Stimulated activated CD8-positive, alpha-beta memory T cell treated with anti-CD3 and anti-CD28 coated beads, Interleukin-4, amount 100 ng/mL, for 1 hour (primary cell): ENCODE measurements at places on chromosomes 7 and 10.

GRCh38 chr10:7337431-7338171 is 73.2 kb downstream of the SFMBT2 start:
- no peak for DNase-seq

- no peak for DNase-seq
These were observed 3.9 kb upstream of the INA start for GRCh38 chr10:103273041-103273441.

GRCh38 chr10:93236393-93237040 is 162.8 kb downstream of the CYP26A1 start:
- no peak for DNase-seq

GRCh38 chr7:122384528-122384927 is 80.0 kb upstream of the FEZF1 start:
- no peak for DNase-seq

GRCh38 chr7:25134358-25135010 is 9.4 kb upstream of the CYCS start:
- DNase-seq: no peak

GRCh38 chr10:77969114-77969513 is 42.6 kb upstream of the DLG5 start:
- no peak for DNase-seq

DNA sequence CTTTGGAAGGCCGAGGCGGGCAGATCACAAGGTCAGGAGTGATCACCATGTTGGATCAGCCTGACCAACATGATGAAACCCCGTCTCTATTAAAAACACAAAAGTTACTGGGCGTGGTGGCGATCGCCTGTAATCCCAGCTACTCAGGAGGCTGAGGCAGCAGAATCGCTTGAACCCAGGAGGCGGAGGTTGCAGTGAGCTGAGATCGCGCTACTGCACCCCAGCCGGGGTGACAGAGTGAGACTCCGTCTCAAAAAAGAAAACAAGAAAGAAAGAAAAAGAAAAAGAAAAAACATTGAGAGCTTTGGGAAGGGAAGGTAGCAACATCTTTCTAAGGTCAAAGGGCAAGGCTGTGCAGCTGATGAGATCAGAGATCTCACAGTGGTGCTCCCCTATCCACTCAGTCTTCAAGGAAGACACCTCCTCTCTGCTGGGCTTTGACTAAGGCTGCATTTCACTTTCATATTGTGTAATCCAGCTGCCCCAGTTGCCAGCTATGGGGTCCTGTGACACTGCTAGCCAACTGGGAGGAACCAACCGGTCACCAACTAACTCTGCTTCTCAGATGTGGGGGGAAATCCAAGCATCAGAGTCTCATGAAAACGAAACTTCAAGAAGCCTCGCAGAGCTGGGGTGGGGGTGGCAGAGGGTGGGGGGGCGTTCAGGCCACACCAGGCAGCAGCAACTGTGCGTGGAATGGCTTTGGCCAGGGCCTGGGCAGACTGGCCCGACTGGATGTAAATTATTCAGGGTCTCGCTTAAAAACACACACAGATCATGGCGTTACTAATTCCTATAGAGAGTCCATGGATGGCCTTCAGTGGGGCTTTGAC is 1.5 kb downstream of the IL15RA start:
- DNase-seq: no peak

DNA sequence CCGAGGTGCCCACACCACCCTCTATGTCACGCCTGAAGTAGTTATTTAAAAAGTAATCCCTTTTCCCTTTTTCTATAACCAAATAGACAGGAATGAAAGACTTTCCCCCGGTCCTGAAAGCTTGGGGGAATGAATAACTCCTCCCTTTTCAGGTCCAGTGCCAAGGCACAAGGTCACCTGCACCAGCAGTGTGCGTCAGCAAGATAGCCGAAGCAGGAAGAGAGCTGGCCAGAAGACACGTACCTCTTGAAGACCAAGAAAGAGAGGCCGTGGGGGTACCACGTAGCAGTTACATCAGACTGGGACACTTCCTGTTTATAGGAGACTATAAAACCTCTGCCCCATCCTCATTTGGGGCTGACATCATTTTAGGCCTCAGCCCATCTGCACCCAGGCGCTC is 10.7 kb upstream of the AKR1B1 start:
- no peak for DNase-seq

DNA sequence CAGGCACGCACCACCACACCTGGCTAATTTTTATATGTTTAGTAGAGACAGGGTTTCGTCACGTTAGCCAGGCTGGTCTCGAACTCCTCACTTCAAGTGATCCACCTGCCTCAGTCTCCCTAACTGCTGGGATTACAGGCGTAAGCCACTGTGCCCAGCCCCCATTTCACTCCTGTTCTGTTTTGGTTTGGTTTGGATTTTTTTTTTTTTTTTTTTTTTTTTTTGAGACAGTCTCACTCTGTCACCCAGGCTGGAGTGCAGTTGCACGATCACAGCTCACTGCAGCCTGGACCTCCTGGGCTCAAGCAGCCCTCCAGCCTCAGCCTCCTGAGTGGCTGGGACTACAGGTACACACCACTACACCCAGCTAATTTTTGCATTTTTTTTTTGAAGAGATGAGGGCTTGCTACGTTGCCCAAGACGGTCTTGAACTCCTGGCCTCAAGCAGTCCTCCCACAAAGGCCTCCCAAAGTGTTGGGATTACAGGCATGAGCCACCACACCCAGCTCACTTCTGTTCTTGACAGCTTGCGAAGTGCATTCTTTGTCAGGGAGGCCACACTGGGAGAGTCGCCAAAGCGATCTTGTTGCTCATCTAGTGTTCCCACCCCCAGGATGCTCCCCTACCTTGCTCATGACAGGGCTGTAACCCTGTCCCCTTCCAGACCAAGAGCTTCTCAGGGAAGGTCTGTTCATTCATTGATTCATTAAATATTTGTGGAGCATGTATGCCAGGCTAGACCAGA is 229.1 kb downstream of the CUX1 start:
- DNase-seq: no peak

DNA sequence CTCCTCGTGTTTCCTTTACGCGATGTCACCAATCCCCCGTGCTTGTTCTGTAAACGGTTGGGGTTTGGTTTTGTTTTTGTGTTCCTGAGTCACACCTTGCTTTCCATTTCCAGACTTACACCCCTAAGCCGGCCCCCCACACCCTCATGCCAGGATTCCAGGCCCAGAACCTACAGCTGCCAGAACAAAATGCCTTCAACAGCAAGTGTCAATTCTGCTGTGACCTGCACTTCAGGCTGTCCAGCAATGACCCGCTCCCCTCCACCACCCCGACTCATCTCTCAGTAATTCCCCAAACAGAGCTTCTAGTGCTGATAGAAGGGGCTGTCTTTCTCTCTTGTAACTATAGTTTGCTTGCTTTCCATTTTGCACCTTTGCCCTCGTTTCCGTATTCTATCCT is 722.1 kb upstream of the CELF2 start:
- DNase-seq: no peak

- DNase-seq: no peak
These were observed at the start of gene EBF3 for GRCh38 chr10:129963641-129964501. Gene EBF3 (minus strand): TSS chr10:129964274. CDS start chr10:129963768, 506 bp downstream.

GRCh38 chr7:25862261-25863004 is 289.6 kb upstream of the NFE2L3 start:
- peak; percentile 21 for DNase-seq

DNA sequence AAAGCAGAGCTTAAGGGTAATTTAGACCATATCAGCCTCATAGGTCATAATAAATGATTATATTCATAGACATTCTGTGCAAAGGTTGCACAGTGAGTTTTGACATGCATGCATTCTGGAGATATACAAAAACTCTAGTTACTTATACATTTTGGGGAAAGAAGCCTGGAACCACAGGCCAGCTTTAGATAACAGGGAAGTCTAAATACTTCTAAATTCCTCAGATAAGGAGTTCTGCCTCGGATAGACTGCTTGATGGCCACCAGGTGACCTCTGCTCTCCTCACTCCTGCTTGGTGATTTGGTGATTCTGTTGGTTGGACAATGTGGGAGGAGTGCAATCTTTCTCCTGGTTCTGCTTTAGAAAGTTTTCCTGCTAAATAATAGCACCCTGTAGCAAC is 77.9 kb downstream of the SGMS1 start:
- DNase-seq: no peak

DNA sequence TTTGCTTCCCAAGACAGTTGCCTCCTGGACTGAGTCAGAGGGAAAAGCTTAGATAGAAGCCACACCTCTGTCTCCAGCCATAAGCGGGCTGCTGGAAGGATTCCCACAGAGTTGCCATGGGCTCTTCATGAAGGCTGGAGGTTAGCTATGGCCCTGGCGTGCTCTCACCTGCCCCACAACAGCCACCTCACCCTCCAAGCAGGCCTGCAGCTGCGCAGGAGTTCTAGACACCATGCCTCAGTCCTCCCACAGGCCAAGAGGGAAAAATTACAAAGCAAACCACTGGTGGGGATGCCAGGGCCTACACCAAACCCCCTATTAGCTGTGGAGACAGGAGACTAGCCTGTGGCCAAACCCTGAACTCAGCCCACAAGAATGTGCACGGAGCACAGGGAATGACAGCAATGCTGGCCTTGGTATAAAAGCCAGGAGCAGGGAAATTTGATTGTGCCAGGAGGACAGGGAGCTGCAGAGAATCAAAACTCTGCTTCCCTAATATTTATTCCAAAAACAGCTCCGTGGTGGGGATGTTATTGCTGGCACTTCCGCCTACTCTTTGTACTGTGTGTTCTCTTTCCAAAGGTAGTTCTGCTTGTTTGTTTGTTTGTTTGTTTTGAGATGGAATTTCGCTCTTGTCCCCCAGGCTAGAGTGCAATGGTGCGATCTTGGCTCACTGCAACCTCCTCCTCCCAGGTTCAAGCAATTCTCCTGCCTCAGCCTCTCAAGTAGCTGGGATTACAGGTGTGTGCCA is 60.3 kb upstream of the STK17A start:
- no peak for DNase-seq

DNA sequence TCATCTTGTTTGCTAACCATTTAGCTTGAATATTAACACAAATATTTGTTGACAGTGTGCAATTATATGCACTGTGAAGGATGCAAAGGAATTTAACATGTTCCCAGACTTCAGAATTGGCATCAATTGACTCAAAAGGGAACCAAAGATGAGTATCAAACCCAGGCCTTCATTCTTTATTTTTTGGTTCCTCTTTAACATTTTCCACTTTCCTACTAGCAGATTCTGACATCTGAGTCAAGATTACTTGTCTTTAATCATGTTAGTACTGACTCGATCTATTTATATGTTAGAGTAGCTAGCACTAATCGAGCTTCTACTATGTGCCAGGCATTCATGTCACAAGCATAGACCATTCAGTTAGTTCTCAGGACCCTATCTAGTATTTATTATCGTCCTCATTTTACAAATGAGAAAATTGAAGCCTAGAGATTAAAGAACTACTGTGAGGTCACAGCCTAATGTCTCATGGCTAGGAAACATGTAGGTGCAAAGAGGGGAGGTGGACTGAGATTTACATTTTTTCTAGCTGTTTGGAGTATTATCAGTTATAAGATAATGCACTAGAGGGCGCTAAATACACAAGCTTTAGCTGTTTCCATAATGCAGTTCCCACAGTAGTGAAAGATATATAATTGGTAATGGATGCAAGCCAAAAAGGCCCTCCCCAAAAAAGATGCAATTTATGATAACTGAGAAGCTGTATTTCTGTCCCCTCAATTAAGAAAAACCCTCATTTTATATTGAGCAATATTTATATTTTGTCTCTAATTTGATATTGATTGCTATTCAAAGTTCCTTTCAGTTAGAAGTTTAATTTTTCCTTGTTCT is 32.9 kb upstream of the KMT2E start:
- no peak for DNase-seq

GRCh38 chr7:44549457-44549856 is 8.3 kb upstream of the NPC1L1 start:
- DNase-seq: no peak

GRCh38 chr7:135341049-135341448 is 107.4 kb downstream of the STRA8 start:
- DNase-seq: no peak

DNA sequence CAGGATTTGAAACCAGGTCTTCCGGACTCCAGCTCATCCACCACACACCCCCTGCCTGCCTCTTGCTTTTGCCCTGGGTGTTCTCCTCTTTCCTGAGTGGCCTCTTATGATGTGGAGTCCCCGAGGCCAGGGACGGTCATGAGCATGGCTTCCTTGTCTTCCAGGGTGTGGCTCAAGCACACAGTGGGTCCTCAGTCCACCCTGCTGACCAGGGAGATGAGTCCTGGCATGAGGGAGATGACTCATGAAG is 32.8 kb downstream of the DNAJB12 start:
- DNase-seq: no peak

GRCh38 chr7:74002474-74003017 is 25.4 kb upstream of the ELN start:
- DNase-seq: no peak

GRCh38 chr7:116342125-116342524 is 131.8 kb downstream of the TES start:
- no peak for DNase-seq

DNA sequence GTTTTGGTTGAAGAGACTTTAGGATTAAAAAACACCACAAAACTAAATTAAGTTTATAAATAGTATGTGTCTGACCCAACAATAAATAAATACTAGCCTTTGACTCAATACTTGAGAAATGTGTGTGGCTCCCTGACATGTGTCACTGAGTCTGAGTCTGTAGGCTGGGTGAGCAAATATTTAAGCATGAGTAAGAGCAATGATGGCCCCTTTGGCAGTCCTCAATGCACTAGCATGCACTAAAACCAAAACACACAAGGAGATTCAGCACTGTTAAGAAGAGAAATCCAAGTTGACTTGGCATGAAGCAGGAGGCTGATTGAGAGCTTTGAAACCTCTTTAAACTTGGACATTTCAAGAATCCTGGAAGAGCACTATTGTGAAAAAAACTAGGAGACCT is 37.1 kb downstream of the CCDC71L start:
- no peak for DNase-seq

DNA sequence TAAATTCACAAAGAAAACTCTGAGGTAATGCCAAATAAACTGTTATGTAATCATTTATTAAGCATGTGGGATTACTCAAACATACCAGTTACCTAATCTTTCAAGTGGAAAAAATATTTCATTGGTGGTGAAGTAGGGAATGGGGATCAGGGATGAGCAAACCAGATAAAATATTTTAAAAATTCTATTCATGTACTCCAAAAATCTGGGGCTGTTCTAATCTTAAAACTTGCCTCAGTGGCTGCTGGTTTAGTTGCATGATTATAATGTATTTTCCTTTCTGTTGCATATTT is 19.5 kb downstream of the LMOD2 start:
- DNase-seq: no peak

- no peak for DNase-seq
These were observed 53.5 kb downstream of the DNAJC12 start for GRCh38 chr10:67784474-67784873.

- no peak for DNase-seq
These were observed at the start of gene C10orf62 for GRCh38 chr10:97589479-97589878. Gene C10orf62 (plus strand): TSS chr10:97589721. CDS start chr10:97589898, 177 bp downstream.

DNA sequence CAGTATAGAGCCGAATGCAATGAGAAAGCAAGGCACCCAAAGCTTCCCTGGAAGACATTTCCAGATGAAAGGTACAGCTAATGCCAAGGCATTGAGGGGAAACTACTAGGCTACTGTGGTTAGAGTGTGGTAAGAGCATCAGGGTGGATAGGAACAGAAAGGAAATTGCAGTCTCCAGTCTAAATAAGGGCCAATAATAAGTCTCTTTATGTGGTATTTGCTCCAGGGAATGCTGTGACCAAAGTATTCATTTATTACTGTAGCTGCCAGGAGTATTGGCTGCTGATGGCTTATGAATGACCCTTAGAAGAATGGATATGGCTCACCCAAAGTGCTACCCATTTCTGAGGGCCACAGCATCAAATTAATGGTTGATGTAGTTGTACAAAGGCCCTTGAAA is 30.1 kb upstream of the POT1 start:
- no peak for DNase-seq
